Left ventricle myocardium superior (tissue), 1 donor: ENCODE measurements at places on chromosomes 6 and 20.

GRCh38 chr6:17448165-17448564 is 54.8 kb downstream of the CAP2 start:
- no peak for DNase-seq

DNA sequence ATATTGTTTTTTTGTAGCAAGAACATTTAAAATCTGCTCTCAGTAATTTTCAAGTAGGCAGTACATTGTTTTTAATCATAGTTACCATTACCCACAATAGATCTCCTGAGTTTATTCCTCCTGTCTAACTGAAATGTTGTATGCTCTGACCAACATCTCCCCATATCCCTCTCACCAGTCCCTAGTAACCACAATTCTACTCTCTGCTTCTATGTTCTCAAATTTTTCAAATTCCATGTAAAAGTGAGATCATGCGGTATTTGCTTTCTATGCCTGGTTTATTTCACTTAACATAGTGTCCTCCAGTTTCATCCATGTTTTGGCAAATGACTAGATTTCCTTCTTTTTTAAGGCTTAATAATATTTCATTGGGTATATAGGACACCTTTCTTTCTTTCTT is 300.5 kb downstream of the KCNQ5 start:
- DNase-seq = no peak

- no peak for DNase-seq
Measured at GRCh38 chr20:16821211-16822089, 73.3 kb downstream of the OTOR start.

- no peak for DNase-seq
Measured at GRCh38 chr6:131778169-131778568, 29.7 kb upstream of the ENPP1 start.

DNA sequence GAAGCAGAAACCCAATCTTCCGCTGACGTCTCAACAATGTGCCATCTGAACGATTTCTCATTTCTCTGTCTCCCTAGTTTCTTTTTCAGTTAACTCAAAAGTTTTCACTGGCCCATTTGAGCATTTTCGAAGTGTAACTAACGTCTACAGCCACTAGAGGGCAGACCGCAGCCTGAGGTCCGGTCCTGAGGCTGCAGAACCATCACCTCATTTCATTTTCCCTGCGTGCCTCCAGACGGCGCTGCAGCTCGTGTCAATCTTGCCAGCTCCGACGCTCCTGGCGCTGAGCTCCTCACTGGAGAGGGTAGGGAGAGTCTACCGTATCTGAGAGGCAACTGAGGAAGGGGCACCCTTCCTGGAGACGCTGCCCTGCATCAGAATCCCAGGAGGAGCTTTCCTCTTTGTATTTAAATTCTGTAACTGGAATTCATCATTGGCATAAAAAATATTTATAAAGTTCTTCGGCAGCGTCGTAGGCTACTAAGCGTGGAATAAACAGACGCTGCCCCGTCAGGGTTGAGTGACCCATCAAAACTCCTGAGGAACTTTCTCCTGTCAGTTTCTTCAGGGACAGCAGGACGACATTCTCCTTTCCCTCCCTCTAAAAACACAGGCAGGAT is 28.5 kb upstream of the DTNBP1 start:
- DNase-seq = peak; percentile 86
